ENCODE measurements at places on chromosomes 1 and 21. TPM values are rescaled to one million over a fixed set of nuclear protein-coding genes. Genes with fewer than 3 reads are reported as not detected.

GRCh38 chr21:16767201-16767600, 745.6 kb upstream of the CXADR start:
- DNase-seq: no peak

DNA sequence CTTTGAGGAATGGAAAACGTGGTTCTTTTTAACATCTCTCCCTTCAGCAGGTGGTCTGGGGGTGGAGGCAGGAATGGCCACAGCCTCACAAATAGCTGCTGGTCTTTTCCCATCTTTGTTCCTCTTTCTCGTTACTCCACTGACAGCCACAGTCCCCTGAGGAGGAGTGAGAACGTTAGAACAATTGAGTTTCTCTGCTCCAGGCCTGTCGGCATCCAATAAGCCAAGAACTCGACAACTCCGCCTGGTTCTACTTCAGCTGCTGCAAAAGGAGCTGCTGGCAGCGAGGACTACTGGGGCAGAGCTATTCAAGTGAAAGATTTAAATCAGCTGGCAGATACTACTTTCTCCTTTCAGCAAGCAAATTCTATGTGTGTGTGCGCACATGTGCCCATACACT, 169.5 kb upstream of the GALNT2 start:
- DNase-seq: no peak

DNA sequence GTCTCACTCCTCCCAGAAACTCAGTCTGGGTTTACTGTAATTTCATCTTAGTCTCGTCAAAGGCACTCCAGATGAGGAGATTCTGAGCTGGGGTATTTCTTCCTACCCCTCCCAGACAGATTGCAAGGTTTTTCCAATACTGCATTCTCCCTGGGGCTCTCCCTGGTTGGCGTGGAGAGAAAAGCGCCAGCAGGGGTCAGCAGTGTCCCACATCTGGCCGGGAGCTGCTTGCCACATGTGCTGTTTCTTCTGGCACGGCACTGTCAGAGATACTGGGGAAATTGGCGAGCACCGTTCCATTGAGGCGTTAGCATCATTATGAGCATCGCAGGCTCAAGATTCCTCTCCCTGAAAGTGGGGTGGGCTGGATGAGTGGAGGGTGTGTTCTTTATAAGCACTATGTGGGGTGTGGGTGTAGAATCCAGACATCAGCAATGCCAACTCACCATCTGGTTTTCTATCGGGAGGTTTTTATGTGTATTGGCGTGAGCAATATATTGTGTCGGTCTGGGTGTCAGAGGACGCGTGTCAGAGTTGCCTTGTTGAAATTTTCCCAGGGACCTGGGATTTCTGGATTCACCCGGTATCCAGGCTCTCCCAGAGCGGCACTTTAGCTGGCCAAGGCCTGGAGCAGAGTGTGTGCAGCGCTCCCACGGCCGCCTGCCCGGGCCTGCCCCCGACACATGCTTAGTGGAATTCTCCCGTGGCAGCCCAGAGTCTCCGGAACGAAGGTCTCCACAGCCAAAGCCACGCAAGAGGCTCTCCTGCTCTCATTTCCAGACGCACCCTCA, 8.0 kb upstream of the NAV1 start:
- peak; percentile 82 for DNase-seq

- DNase-seq: no peak
Measured at GRCh38 chr1:198082576-198082975, 74.2 kb upstream of the NEK7 start.

- DNase-seq: peak; percentile 77
Measured at GRCh38 chr1:65247419-65248359, 61.7 kb upstream of the DNAJC6 start.

DNA sequence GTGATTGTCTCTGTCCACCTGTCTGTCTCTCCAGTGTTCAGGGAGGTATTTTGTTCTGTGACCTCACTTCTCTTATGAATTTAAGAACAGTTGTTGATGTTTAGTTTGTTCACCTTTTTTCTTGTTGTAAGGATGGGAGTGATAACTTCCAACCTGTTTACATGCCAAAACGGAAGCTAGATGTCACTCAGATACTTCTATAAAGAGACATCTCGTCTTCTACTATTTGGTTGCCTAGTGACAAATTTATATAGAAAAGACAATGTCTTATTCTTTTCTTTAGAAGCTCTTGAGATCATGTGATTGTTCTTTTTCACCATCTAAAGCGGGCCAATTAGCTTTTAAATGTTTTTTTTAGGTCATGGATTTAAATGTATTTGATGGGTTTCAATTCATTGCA, 33.8 kb downstream of the PRSS38 start:
- DNase-seq: no peak

GRCh38 chr1:152367436-152367835, 7.6 kb upstream of the FLG2 start:
- no peak for DNase-seq

- DNase-seq: peak; percentile 76
Measured at GRCh38 chr1:154353460-154353904, 28.2 kb downstream of the ATP8B2 start.

DNA sequence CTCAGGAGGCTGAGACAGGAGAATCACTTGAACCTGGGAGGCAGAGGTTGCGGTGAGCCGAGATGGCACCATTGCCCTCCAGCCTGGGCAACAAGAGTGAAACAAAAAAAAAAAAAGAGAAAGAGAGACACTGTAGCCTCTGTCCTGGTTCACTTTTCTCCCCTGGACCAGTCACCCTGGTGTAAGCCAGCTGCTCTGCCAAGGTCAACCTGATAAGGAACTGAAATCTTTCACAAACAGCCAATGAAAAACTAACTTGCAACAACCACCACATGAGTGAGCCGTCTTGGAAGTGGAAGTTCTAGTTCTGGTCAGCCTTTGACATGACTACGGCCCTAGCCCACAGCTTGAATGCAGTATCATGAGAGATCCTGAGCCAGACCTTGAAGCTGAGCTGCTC, 36.8 kb upstream of the CXADR start:
- no peak for DNase-seq

CDCA8 gene
- total RNA-seq: 4.8 TPM

SH2D1B gene
- total RNA-seq: not detected

LCE6A gene
- not detected for total RNA-seq

CATSPERE gene
- total RNA-seq: 0.13 TPM

PLA2G4A gene
- total RNA-seq: 35.7 TPM
